Esophagus (tissue), 2 donors: ENCODE measurements at places on chromosomes 7 and 10. TPM values are rescaled to one million over a fixed set of nuclear protein-coding genes. Genes with fewer than 3 reads are reported as not detected.

The MSANTD7 gene
- polyA plus RNA-seq, result 3.6 TPM

The ZNF138 gene
- 6.9 TPM for polyA plus RNA-seq

The SPDYE11 gene
- not detected for polyA plus RNA-seq

The GIMAP5 gene
- polyA plus RNA-seq, result 5.2 TPM

The MYPN gene
- not detected for polyA plus RNA-seq

The SPDYE2 gene
- polyA plus RNA-seq, result 0.05 TPM

The HMX2 gene
- not detected for polyA plus RNA-seq

The WIPF3 gene
- 1.2 TPM for polyA plus RNA-seq

The OR9A2 gene
- not detected for polyA plus RNA-seq

The COX19 gene
- 4.1 TPM for polyA plus RNA-seq

The INHBA gene
- polyA plus RNA-seq, result 0.61 TPM

The LBX1 gene
- not detected for polyA plus RNA-seq

The VPS37D gene
- polyA plus RNA-seq, result 0.75 TPM

The AASS gene
- 4.3 TPM for polyA plus RNA-seq

The CYP3A4 gene
- polyA plus RNA-seq, result 0.20 TPM

The ANLN gene
- 16.0 TPM for polyA plus RNA-seq

The SMKR1 gene
- 0.96 TPM for polyA plus RNA-seq

The PTER gene
- polyA plus RNA-seq, result 4.0 TPM

The VWA2 gene
- polyA plus RNA-seq, result 1.4 TPM

The CDK14 gene
- 0.59 TPM for polyA plus RNA-seq

The CPA2 gene
- 0.14 TPM for polyA plus RNA-seq

The FGL2 gene
- polyA plus RNA-seq, result 4.5 TPM

The CTTNBP2 gene
- 11.7 TPM for polyA plus RNA-seq

The KIAA1217 gene
- 22.2 TPM for polyA plus RNA-seq

The ZNF25 gene
- polyA plus RNA-seq, result 2.0 TPM

The RADIL gene
- 0.93 TPM for polyA plus RNA-seq

The EN2 gene
- 0.01 TPM for polyA plus RNA-seq

The OPN4 gene
- 0.02 TPM for polyA plus RNA-seq

The SPDYE5 gene
- polyA plus RNA-seq, result not detected

The HOXA6 gene
- 0.19 TPM for polyA plus RNA-seq

The TDRD1 gene
- polyA plus RNA-seq, result 0.04 TPM

The SNX10 gene
- polyA plus RNA-seq, result 0.61 TPM

The FXYD4 gene
- not detected for polyA plus RNA-seq

The MYO1G gene
- 2.3 TPM for polyA plus RNA-seq

The ETV1 gene
- 1.2 TPM for polyA plus RNA-seq

The PBLD gene
- polyA plus RNA-seq, result 1.2 TPM

The AGAP5 gene
- polyA plus RNA-seq, result 2.6 TPM

The GIMAP7 gene
- polyA plus RNA-seq, result 8.0 TPM
